ENCODE measurements at places on chromosomes 1 and 21.

DNA sequence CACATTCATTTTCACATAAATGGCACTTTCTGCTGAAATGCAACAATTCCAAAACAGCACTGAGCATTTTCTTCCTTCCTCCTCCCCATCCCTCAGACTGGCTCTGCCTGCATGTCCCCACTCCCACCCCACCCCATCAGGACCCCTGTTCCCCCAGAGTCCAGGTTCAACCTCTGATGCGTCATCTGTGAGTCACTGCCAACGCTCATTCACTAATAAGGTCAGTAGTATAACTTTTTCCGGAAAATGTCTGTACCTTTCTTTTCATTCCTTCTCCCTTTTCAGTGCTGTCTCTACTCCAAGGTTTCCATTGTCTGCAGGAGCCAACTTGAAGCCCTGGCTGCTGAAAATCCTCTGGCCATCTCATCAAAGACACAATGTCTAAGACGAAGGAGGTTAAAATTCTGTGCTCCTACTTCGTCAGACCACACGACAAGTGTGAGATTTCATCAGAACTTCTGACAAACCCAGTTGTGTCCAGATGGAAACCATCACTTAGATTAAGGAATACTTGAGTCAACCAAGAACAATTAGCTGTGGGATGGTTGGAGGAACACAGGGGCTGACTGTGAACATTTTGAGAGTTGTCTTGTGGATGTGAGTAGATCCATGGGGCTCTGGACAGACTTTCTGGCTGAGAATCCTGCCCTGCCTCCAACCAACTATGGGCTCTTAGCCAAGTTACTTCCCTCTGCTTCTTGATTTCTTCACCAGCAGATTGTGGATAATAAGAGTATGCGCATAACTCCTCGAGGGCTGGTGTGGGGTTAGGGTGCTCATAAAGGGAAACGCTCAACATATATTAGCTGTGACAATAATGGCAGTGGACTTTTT is 35.6 kb upstream of the UTS2 start:
- DNase-seq: no peak

DNA sequence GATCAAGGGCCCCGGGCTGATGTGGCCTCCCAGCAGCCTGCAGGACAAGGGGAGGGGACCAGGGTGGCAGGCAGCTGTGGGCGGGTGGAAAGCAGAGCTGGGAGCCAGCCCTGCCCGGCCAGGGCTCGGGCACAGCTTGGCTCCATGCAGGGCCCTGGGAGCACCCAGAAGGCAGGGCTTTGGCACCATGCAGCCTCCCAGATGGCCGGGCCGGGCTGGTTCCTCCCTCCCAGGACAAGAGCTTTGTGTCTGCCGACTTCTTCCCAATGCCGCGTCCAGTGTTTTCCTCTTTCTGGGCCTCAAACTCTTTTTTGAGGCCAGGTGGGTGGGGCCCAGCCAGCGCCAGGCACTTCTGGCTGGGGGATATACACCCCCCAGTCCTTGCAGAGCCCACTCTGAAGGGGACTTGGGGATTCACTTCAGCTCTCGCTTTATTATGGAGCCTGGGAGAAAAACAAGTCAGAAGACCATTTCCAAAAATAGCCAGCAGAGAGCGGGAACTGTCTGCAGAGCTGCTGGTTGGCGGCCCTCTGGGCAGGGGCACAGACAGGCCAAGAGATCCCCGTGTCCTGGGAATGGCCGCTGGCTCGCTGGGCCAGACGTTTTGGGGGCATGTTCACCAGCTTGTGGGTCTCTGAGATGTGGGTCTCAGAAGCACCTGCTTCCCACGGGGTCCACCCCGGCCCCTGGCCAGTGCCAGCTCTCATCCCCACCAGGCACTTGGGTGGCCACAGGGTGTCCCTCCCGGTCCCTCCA is 103.8 kb upstream of the ARHGEF16 start:
- no peak for DNase-seq

GRCh38 chr21:42348762-42349161 is 2.0 kb downstream of the TFF2 start:
- no peak for DNase-seq

DNA sequence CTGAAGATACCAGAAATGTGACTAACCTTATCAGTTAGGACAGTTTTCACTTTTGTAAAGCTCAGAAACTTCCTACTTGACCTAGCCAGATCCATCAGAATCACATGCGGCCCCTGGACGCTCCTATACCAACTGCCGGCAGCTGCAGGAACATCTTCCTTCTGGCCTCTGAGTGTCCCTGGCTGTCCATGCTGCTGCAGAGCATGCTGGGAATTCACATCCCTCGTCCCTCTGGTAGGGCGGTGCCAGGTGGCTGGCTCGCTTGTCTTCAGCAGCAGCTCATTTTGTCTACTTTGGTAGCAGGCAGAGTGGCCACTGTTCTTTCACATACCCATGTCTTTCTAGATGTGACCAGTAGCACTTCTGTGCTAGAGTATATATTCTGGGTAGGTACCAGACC is 34.4 kb downstream of the HHAT start:
- DNase-seq: no peak

GRCh38 chr1:178539291-178539690 is 26.4 kb downstream of the TEX35 start:
- no peak for DNase-seq

DNA sequence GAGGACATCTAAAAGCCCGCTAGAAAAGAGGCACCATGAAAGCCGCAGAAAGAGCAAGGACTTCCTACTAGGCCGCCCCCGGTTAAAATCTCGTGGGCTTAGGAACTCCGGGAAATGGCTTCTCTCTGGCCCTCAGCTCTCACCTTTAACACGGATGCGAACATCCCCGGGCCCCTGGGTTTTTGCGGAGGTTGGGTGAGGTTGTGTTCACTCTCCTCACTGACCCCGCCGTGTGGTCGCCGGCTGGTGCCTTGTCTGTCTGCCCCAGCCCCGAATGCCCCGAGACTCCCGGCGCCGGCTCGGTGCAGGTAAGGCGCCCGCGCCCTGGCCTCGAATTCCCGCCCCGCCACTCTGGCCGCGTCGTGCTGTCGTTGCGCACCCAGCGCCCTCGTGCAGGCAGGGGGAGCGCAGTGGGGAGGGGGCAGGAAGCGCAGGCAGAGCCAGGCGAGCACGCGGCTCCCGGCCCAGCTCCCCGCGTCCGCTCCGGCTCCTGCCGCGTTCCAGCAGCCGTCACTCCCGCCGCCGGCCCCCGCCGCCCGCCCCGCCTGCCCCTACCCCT is at the start of gene SHISAL2A:
TSS of gene SHISAL2A (plus strand) at position 437 of the 559 bp plus-strand sequence. CDS start 326 bp downstream, outside the sequence.
- DNase-seq: no peak

DNA sequence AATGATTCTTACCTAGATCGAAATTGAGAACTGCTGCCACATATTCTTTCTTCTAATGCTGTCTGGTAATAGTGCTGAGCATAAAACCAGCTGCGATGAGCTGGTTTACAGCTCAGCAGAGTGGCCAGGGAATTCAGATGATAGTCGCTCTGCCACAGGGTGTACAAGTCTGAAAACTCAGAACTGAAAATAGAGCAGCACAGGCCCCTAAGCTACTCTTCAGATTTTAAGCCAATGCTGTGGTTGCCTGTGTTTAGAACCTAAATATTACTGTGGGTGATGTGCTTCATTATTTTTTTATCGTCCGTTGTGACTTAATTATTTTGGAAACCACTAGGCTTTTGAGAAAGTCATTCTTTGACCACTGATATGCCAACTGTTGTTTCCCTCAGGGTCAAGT is 152.0 kb downstream of the ADGRL4 start:
- DNase-seq: no peak

DNA sequence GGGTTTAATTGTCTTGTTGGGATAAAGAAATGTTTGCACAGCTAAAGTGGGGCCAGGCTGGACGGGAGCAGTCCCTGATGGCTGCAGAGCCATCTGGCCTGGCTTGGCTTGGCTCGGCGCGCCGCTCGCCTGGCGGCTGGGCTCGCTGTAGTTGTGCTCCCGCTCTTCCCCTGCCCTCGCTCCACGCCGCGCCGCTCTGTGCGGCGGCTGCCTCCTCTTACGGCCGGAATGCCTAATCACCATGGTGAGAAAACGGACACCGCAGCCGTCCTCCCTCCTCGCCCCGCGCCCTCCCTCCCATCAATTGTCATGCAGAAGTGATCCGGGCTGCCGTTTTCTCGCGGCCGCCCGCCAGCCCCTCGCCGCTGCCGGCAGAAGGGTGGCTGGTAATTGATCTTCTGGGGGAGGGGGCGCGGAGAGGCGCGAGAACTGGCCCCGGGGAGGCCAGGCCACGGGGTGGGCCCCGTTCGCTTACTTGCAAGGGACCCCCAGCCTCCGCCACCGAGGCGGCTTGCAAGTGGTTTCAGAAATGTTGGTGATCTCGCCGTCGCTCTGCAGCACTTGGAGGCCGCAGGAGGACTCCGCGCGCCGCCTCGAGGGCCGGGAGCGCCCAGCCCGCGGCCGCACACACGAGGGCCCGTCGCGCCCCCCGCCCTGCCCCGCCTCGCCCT is 12.4 kb downstream of the RNF220 start:
- DNase-seq: no peak

DNA sequence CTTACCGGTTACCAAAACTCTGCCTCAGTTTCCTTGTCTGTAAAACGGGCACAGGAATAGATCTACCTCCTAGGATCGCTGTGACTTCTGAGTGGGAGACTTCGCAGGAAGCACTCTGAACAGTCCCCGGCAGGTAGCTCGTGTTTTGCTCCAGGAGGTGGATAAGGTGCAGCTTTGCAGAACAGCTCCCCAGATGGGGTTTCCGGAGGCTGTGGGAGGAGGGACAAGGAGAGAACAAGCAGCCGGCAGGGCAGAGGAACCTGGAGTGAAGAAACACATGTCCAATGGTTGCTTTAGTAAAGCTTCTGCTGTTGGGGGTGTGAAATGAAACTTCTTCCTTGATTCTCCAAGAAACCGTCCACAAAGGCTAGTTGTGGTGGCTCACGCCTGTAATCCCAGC is 95.5 kb upstream of the TARDBP start:
- no peak for DNase-seq

DNA sequence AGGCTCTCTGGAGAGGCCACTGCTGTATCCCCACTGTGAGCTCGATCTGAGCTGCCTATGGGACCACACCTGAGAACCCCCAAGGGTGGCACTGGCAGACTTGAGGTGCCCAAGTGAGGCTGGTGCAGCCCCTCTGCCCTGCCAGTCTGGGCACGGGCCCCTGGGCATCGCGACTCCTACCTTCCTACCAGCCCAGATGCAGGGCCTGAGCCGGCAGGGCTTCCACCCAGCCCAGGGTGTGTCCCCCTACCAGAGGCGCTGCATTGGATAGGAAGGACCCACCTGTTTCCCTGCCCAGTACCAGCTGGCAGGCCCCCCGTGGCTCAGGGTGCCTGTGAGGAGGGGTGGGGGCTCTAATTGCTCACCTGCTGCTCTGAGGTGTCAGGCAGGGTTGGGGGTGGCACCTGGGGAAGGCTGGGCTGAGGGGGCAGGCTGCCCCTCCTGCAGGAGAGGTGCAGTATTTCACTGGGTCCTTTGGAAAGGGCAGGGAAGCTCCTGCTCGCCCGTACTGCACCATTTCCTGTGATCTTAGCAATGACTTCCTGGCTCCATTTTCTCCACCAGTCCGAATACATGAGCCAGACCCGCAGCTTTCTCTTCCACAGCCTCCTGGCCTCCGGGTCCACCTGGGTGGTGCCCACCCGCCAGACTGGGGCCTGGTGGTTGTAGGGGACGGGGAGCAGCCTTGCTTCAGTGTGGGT is 11.8 kb downstream of the TP73 start:
- DNase-seq: no peak

DNA sequence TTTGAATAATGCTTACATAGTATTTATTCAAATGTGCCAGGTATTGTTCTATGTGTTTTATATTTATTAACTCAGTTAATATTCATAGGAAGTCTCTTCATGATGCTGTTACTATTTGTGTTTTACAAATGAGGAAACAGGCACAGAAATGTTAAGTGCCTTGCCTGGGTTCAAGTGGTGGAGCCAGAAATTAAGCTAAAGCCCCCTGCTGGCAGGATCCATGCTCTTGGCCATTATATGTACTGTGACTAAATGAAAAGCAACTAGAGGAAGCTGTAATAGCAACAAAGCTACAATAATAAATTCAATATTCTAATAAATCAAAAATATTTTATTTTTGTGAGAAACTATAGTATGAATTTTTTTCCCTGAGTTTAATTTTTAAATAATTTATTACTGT is 30.0 kb downstream of the IARS2 start:
- DNase-seq: no peak

- no peak for DNase-seq
These were observed 89.2 kb upstream of the DSCAM start for GRCh38 chr21:40936178-40936577.

GRCh38 chr1:230792691-230793462 is 45.7 kb downstream of the CAPN9 start:
- no peak for DNase-seq

DNA sequence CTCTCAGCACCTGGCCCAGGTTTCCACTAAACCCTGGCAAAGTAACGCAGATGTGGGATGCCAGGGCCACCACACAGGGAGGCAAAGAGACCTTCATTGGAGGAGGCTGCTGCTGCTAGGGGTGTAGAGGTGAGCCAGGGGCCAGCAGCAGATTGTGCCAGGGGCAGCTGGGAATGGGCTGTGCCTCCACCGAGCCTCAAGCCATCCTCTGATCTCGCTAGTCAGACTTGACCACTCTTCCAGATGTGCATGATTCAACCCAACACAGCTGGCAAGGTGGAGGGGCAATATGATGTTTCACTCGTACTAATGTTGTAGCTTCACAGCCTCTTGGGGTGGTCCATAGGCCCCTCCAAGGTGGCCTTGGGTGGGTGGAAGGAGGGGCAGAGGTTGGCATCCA is 73.0 kb upstream of the MRPS6 start:
- DNase-seq: no peak

DNA sequence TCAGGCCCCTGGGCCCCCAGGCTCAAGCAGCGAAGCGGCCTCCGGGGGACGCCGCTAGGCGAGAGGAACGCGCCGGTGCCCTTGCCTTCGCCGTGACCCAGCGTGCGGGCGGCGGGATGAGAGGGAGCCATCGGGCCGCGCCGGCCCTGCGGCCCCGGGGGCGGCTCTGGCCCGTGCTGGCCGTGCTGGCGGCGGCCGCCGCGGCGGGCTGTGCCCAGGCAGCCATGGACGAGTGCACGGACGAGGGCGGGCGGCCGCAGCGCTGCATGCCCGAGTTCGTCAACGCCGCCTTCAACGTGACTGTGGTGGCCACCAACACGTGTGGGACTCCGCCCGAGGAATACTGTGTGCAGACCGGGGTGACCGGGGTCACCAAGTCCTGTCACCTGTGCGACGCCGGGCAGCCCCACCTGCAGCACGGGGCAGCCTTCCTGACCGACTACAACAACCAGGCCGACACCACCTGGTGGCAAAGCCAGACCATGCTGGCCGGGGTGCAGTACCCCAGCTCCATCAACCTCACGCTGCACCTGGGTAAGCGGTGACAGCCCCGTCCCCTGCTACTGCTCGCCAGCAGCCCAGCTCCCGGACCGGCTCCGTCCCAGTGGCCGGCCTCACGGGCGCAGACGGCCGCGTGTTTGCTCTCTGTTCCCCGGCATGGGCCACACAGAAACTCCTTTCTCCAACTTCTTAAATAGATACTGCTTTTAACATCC is 539 bp downstream of the LAMC1 start:
- DNase-seq: peak; percentile 32
